Right lung (tissue), 10 donors: ENCODE measurements at places on chromosomes 13 and 19. TPM values are rescaled to one million over a fixed set of nuclear protein-coding genes. Genes with fewer than 3 reads are reported as not detected.
A peak's percentile ranks its signal among the peaks of the same experiment; 100 is the strongest.

GRCh38 chr13:53137779-53138178 is 109.2 kb downstream of the OLFM4 start:
- peak; percentile 53 for DNase-seq

GRCh38 chr13:20848203-20848602 is 54.3 kb downstream of the XPO4 start:
- DNase-seq = no peak

DNA sequence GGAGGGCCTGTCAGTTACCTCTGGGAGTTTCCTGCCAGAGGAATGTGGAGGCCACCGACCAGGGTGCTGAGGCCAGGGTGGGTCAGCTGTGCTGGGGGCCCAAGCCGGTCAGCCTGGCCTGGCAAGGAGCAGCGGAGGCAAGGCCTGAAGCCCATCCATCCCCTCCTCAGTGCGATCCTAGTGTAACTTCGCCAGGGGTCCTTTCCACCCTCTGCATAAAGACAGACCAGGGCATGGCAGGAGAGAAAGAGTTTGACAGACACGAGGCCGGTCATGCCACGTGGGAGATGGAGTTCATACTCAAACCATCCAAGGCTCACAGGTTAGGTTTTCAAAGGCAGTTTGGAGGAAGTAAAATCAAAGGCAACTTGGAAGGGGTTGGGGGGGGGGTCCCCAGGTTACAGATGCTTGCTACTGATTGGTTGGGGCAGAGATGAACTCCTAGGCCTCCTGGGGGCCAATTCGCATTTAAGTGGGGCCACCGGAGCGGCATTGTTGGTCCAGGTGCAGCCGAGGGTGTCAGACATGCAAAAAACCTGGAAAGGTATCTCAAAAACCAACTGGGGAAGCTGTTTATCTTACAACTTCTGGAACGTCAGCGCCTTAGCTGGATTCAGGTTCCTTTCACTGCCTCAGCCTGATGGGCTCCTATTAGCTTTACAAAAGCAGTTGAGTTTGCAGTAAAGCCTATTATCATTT is 36.8 kb upstream of the DPRX start:
- DNase-seq = no peak

The HSH2D gene
- 1.5 TPM for polyA plus RNA-seq

The CYP4F8 gene
- polyA plus RNA-seq = not detected
